ENCODE measurements at places on chromosomes 6 and 20.

DNA sequence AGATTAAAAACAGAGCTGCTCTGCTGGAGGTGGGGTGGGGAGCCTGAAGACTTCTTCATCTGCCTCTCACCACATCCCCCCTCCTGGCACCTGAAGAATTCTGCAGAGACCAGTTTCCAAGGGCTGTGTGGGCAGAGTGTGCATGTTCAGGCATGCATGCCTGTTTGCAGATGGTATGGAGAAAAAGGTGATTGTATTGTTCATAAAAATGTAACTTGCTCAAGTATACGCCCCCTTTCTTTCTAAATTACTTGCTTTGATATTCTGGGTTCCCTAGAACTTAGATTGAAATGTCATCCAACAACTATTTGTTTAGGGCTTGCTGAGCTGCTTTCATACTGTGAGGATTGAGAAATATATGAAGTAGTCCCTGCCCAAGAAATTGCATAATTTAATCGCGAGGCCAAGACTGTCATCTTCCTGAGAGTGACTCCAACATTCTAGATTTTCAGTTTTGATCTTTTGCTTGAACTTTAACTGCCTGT is 83.6 kb downstream of the LCA5 start:
- peak; percentile 85 for DNase-seq

DNA sequence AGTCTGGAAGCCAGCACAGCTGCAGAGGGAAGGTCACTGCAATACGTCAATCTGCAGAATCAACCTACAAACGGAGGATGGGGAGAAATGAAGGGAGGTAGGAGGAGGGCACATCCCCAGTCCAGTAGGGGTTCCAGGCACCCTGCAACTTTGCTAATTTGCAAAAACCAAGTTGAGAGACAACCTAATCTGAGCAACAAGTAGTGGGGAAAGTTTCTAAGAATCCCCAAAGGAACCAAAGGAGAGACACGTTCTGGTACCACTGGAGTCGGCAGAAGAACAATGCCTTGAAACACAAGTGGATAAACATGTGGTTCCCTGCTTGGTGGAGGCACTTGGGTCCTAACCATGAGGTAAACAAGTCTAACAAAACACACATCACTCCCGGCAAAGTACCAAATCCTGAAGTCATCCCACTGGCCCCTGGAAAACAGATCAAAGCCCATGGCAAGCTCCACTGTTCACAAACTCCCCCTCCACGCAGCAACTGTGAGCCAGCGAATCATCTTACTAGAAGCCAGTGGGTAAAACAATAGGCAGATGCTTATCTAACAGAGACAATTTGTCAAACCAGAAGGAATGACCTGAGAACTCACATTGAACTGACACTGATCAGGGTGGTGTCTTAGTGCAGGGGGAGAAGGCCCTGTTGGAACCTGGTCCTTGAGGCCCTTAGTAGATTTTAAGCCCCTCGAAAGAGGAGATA is 4.7 kb downstream of the MRPS18A start:
- no peak for DNase-seq

DNA sequence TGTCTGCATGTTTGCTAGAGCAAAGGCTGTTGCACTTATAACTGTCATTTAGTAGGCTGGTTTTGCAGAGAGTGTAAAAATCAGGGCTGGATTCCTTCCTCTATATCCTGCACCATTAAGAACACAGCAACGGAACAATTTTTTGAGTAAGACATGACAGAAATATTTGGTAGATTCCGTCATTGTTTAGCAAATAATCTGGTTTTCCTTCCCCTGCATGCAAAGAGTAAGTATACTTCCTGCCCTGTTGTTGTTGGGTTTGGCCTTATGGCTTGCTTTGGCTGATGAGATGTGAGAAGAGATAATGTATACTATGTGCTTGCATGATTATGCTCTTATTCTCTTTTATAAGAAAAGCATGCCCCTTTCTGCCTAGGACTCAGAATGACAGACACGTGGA is 23.8 kb downstream of the MANEA start:
- DNase-seq = no peak

DNA sequence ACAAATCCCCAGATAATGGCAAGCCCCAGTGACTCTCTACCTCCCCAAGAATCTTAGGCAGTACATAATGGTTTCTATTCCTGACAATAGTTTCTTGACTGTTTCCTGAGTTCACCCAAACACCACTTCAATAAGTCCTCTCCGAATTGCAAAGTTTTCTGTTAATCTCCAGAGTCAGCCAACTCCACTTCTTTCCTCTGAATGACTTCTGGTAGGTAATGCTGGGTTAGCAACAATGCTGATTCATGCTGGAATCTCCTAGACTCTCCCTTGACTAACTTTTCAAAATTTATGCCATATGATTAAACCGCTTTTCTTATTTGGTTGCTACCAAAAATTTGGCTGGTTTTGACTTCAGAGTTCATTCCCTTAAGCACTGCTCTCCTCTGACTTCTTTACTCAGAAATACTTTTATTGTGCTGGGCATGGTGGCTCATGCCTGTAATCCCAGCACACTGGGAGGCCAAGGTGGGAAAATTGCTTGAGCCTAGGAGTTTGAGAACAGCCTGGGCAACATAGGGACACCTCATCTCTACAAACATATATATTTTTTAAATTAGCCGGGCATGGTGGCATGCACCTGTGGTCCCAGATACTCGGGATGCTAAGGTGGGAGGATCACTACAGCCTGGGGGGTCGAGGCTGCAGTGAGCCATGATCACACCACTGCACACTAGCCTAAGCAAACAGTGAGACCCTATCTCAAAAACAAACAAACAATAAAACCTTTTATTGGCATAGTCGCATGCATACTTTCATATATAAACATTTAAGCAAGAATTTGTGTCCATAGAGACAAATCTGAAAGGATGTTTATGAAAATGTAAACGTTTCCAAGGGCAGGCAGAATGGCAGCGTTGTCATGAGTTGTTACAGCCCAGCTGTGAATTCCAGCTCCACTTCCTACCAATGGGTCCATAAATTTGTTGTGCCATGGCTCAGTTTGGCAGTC is 249.3 kb upstream of the PLN start:
- no peak for DNase-seq

GRCh38 chr6:46940433-46941226 is 18.9 kb upstream of the ADGRF5 start:
- no peak for DNase-seq

DNA sequence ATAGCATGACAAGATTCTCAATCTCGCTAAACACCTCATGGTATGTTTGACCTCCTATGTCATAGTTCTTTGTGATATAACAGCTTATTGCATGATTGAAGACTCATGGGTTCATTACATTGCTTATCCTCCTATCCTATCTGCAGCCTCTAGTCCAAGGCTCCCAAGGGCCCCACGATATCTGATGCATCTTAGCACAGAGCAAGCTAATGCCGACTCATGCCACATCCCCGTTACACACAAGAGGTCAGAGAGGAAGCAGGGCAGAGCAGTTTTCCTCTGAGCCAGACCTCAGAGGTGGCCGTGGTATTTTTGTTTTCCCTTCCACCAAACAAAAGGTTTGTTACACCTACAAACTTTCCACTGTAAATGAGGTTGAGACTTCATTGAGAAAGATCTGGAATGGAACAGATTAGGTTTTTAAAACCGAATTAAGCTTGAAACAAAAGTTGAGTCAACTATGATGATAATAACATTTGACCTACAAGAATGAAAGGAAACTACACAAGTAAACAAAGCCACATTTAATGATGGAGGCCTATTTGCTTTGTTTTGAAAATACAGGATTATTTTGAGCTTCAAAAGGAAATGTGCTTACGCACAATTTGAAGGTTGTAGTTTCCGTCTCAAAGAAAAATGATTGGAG is 133.9 kb upstream of the MYLIP start:
- no peak for DNase-seq
